ENCODE measurements at places on chromosomes 3 and 15. TPM values are rescaled to one million over a fixed set of nuclear protein-coding genes. Genes with fewer than 3 reads are reported as not detected.
A peak's percentile ranks its signal among the peaks of the same experiment; 100 is the strongest.

- DNase-seq: no peak
These were observed 102.0 kb downstream of the SCAPER start for GRCh38 chr15:76803049-76803571.

DNA sequence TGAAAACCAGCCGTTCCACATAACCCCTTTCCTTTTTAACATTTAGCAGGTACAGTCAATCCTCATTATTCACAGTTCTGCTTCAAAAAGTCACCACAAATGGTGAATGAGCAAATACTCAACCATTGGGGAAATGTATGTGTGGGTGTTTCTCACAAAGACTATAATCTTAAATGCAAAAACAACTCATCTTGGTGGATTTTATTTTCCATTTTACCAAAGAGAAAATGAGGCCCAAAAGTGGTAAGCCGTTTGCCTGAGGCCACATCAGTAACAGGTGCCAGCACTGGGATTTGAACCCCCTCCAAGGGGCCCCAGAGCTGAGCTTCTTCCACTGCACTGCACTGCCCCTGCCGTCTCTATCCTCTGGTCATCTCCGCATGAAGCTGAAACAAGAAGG lies 208.8 kb downstream of the OSBPL10 start:
- DNase-seq: no peak

DNA sequence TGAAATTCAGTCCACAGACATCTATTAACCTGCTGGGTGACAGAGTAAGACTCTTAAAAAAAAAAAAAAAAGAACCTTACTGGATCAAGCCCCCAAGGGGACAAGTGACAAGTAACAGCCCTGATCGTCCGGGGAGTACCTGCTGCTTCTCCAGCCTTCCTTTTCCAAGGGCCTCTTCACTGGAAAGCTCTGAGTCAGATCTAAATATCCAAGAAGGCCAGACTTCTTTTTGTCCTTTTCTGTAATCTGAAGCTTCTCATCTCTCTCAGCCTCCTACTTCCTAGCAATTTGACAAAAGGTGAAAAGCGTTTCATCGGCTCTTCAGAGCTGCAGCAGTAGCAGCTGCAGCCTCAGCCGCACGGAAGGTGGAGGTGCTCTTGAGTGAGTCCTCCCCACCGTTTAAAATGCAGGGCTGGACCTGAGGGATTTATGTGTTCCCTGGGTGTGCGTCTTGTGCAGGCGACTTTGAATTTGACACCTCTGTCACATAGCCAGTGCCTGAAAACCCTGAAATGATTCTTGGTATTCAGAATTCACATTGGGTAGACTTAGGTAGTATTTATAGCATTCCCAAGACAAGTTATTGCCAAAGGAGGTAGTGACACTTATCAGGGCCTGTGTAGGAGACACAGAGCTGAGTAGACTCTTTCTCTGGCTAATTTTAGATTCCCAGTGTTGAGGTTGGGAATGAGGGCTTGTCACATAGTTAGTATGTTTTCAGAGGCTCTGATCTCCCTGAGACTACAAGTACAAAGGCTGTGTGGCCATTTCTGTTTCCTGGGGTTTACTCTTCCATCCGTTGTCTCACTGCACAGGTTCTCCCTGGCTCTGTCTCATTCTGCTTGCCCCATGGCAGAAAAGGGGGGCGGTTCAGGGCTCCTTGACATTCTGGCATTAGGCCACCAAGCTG lies 291.2 kb upstream of the C2CD4B start:
- DNase-seq: no peak

GADL1 gene
- not detected for total RNA-seq

COMMD4 gene
- total RNA-seq: 74.2 TPM

YEATS2 gene
- 41.1 TPM for total RNA-seq

CA12 gene
- 0.79 TPM for total RNA-seq

GRCh38 chr3:130073582-130073981 lies 8.0 kb upstream of the ALG1L2 start:
- no peak for DNase-seq

GRCh38 chr3:195153653-195154052 lies 117.3 kb downstream of the XXYLT1 start:
- no peak for DNase-seq

- no peak for DNase-seq
These were observed 23.1 kb downstream of the CRTC3 start for GRCh38 chr15:90552929-90553211.

DNA sequence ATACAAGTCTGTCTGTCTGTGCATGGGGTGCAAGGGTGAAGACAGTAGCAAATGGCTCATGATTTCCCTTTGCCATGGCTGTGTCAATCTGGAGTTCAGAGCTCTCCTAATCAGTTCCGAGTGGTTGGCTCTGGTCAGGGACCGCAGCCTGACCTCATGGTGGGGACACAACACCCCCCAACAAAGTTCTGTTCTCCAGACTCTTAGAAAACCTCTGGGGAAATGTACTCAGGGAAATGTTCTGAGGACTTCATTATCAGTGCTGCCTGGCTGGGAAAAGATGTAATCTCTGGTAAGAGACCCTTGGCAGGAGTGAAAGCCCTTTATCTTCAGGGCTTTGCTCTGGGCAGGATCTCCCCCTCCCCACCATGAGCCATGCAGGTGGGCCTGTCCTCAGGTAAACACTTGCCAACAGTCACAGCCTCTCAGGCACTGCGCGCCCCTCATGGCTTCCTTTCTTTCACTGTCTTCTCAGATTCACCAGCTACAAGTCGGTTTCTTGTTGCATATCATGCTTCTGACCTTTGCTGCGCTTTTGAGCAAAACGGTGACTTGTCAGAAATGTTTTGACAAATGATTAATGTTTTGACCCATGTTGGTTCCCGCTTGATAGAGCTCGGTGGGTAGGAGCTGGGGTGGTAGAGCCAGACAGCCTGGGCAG lies 95.5 kb downstream of the ST6GAL1 start:
- no peak for DNase-seq

GRCh38 chr3:104437891-104438290 lies 928.8 kb upstream of the ALCAM start:
- DNase-seq: no peak

SAMMSON gene
- total RNA-seq: not detected

- no peak for DNase-seq
These were observed 37.9 kb downstream of the RPLP1 start for GRCh38 chr15:69490356-69491037.

DNA sequence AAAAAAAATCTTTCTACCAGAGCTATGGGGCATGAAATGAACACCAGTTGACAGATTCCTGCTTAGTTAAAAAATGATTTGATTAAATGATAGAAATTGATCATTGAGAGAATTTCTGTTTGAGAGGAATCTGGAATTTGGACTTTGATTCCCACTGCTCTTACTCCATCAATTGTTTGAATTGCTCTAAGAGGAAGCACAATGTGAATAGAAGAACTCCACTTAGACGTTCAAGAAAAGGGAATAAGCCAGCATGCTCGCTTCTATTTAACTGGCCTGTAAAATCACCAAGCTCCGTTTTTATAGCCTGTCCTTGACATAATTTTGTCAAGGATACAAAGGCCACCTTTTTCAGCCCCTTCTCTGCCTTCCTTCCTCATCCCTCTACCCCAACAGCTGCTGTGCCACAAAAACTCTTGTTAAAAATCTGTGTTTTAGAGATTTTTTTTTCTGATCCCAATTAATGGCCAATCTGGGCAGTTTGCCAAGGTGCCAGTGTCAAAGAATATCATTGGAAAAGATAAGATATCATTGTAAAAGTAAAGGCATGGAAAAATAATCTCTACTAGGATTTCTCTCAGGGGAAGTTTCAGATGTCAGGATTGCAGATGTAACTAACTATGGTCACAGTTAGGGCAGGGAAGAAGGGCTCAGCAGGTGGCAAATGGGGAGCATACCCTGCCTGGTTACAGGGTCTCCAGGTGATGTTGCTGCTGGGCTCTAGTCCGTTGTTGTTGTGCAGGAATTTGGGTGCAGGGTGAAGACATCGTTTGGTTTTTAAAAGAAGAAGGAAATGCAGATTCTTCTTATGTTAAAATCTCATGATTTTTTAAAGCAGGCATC lies 301.8 kb upstream of the PDZRN3 start:
- DNase-seq: no peak

DNA sequence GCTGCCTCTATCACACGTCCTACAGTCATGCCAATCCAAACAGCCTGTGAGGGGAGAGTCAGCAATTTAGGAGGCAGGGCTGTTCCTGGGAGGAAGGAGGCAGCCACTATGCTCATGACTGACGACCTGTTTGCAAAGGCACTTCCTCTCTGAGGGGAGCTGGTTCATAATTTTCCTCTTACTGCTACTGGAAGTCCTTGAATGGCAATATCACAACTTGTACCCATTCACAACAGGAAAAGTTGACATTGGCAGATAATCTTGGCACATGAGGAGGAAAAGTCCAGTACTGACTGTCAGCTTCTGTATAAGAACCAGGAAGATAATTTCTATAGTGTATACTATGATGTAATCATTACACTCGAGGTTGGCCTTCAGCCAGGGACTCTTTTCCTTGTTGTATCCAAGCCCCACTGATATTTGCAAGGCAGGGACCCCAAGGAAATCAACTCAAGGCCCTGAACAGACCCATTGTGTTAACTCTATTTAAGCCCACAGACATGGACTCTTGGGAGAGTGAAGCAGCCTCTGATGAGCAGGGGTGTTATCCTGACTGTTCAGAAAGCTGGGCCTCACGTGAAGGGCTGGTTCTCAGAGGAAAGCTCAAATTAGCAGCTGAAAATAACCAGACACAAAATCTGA lies 267.3 kb upstream of the ADAMTS9 start:
- peak; percentile 90 for DNase-seq

NPAP1 gene
- total RNA-seq: not detected

DNA sequence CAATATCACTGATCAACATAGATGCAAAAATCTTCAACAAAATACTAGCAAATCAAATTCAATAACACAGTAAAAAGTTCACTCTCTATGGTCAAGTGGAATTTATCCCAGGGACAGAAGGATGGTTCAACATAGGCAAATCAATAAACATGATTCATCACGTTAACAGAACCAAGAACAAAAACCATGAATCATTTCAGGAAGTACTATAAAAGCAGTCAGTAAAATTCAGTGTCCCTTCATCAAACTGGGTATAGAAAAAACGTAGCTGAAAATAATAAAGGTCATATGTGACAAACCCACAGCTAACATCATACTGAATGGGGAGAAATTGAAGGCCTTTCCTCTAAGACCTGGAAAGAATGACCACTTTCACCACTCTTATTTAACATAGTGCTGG lies 172.1 kb downstream of the POLR2M start:
- peak; percentile 83 for DNase-seq

MRAS gene
- 11.5 TPM for total RNA-seq

DNA sequence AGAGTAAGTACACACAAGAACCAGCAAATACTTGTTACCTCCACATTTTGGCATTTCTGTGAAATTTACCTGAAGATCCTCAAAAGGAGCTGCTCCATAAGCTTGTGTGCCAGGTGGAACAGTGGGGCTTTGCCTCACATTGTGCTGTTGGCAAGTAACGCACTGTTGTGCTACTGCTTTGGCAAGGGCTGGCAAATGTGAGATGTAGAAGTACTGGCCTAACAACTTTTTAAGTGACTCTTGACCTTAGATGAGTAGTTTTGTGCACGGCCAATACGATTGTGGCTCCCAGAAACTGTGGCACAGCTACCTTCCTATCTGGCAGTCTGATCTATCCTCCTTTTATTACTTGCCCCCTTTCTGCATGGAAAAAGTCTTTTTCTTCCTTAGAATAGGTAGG lies 337.0 kb downstream of the KCNH8 start:
- DNase-seq: no peak

GRCh38 chr15:81182756-81183438 lies 13.8 kb upstream of the IL16 start:
- no peak for DNase-seq

- no peak for DNase-seq
These were observed 927.6 kb downstream of the FHIT start for GRCh38 chr3:60323651-60324050.

DNA sequence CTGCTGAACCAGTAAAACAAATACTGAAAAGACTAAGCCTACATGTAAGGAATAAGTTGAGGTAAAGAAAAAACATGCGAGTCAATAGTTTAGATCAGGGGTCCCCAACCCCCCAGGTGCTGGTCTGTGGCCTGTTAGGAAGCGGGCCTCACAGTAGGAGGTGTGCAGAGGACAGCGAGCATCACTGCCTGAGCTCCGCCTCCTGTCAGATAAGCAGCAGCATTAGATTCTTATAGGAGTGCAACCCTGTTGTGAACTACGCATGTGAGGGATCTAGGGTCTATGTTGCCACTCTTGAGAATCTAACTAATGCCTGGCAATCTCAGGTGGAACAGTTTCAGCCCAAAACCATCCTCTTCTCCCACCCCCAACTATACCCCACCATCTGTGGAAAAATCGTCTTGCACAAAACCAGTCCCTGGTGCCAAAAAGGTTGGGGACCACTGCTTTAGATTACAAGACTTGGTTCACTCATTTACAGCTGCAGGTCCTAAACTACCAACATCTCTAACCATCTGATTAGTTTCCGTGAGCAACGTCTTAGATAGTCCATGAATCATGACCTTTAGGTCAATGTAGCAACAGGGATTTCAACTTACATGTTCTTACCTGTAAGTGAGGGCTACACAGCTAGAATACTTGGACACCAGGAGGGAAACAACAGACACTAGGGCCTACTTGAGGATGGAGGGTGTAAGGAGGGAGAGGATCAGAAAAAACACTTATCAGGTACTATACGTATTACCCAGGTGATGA lies 66.7 kb downstream of the TRANK1 start:
- DNase-seq: no peak

DNA sequence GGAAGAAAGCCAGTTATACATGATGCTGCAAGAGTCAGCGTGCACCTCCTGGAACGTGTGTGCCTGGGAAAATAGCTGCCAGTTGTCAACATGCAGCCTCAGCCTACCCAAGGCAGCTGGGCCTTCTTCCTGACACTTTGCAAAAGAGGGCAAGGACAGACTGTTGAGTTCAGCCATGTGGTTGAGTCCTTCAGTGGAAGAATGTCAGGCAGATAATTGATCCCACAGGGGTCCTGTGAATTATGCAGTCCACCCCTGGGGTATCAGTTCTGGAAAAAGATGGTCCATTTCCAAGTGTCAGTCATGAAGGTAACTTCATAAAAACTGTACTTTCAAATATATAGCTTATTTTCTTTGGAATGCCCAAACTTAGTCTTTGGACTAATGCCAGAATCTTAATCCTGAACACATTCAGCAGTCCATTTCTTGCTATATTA lies 79.6 kb downstream of the ARNT2 start:
- no peak for DNase-seq

- DNase-seq: no peak
These were observed 13.6 kb upstream of the AQP9 start for GRCh38 chr15:58124585-58124984.

LRRN1 gene
- total RNA-seq: not detected

GRCh38 chr15:79091204-79091867 lies 756 bp upstream of the RASGRF1 start:
- peak; percentile 10 for DNase-seq

- no peak for DNase-seq
These were observed 7.0 kb downstream of the WWTR1 start for GRCh38 chr3:149650828-149651227.

DNA sequence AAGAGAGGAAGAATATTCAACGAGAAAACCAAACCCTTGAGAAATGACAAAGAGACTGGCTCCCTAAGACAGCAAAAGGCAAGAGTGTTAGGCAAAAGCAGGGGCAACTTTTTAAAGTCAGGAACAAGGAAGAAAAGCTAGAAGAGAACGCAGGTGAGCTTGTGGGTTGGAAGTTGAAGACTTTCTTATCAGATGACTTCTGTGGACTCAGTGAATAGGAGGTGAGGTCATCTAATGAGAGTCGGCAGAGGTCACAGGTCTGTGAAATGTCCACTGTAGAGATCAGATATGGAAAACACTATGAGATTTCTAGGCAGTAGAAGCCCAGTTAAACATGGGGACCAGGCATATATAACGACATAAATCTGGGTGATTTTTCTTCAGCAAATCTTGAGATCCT lies 27.2 kb upstream of the TNIK start:
- no peak for DNase-seq

GRCh38 chr3:53749448-53749847 lies 96.8 kb downstream of the CHDH start:
- DNase-seq: no peak

PRR20G gene
- total RNA-seq: not detected

CNTN4 gene
- total RNA-seq: 0.17 TPM
